Progenitor cell of endocrine pancreas (in vitro differentiated cells): ENCODE measurements at places on chromosomes 5 and 9. TPM values are rescaled to one million over a fixed set of nuclear protein-coding genes. Genes with fewer than 3 reads are reported as not detected.

Gene TMEM161B
- total RNA-seq, result 20.1 and 21.1 TPM in 2 replicates

Gene GOLPH3
- total RNA-seq, result 79.3 and 80.8 TPM in 2 replicates

DNA sequence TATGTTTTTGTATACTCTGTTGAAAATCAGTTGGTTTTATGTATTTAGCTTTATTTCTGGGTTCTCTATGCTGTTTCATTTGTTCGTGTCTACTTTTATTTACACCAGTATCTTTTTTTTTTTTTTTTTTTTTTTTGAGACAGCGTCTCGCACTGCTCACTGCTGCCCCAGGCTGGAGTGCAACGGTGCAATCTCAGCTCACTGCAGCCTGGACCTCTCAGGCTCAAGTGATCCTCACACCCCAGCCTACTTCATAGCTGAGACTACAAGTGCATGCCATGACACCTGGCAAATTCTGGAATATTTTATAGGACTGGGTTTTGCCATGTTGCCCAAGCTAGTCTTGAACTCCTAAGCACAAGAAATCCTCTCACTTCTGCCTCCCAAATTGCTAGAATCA lies 869.4 kb upstream of the CDH6 start:
- no peaks in the 10 kb centered on the region for H3K4me1 ChIP-seq
- no peak overlapping the region for H3K4me3 ChIP-seq
- no peak for DNase-seq
- no peaks in the 10 kb centered on the region for H3K27me3 ChIP-seq
- H3K36me3 ChIP-seq, result no peaks in the 10 kb centered on the region

- no peaks in the 10 kb centered on the region for H3K27me3 ChIP-seq
- H3K4me3 ChIP-seq, result no peak overlapping the region
- H3K4me1 ChIP-seq, result peaks cover 6% of the 10 kb centered on the region
- no peak overlapping the region for H3K27ac ChIP-seq
Measured at GRCh38 chr5:90949469-90950358, 391.1 kb downstream of the ADGRV1 start.

Gene ADAMTSL2
- total RNA-seq, result 0.07 and 0.14 TPM in 2 replicates

DNA sequence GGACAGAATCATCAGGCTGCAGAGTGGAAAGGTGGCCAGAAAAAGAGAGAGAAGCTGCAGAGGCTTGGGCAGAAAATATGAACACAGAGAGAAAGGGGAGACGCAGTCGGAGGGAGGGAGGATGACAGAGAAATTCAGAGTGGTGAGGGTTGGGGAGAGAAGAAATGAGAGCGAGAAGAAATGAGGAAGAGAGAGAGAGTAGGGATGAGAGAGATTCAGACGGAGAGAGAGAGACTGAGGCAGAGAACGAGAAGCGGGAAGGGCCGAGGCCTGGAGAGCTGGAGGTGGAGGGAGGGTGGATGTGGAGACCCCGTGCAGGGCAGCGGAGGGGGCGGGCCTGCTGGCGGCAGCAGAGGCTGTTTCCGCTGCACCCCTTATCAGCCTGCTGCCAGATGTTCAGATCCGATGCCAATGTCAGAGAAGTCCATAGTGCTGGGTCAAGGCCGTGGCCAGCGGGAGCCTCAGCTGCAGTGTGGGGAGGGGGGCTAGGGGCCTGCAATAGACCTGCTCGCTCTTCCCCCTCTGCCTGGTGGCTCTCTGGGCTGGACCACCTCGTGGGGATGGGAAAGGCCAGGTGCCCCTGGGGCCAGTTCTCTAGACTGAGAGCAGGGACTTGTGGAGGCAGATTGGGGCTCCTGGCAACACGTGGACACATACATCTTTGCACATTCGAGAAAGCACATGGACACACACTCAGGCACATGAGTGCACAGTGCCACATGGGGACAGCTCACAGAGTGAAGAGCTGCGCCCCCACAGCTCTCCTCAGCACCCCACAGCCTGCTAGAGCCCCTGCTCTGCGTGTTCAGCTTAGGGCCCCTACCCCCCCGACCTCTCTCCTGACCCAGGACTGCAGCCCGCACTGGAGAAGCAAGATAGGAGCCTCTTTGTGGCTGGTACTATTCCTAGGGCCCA lies 4.9 kb upstream of the NR5A1 start:
- H3K4me3 ChIP-seq, result no peak overlapping the region
- peaks cover 4% of the 10 kb centered on the region for H3K36me3 ChIP-seq
- peak overlapping the region; percentile 35 for H3K27ac ChIP-seq
- H3K4me1 ChIP-seq, result peaks cover 17% of the 10 kb centered on the region
- H3K27me3 ChIP-seq, result peaks cover 2% of the 10 kb centered on the region

- no peak for DNase-seq
- H3K27me3 ChIP-seq, result no peaks in the 10 kb centered on the region
- no peak overlapping the region for H3K4me3 ChIP-seq
- peaks cover 5% of the 10 kb centered on the region for H3K4me1 ChIP-seq
- H3K27ac ChIP-seq, result no peak overlapping the region
- H3K36me3 ChIP-seq, result no peaks in the 10 kb centered on the region
Measured at GRCh38 chr5:98999631-99000030, 70.8 kb upstream of the CHD1 start.

- no peaks in the 10 kb centered on the region for H3K27me3 ChIP-seq
- no peak overlapping the region for H3K4me3 ChIP-seq
- no peak overlapping the region for H3K27ac ChIP-seq
- no peaks in the 10 kb centered on the region for H3K4me1 ChIP-seq
- DNase-seq, result no peak
Measured at GRCh38 chr9:68651280-68651893, 53.7 kb upstream of the PIP5K1B start.

DNA sequence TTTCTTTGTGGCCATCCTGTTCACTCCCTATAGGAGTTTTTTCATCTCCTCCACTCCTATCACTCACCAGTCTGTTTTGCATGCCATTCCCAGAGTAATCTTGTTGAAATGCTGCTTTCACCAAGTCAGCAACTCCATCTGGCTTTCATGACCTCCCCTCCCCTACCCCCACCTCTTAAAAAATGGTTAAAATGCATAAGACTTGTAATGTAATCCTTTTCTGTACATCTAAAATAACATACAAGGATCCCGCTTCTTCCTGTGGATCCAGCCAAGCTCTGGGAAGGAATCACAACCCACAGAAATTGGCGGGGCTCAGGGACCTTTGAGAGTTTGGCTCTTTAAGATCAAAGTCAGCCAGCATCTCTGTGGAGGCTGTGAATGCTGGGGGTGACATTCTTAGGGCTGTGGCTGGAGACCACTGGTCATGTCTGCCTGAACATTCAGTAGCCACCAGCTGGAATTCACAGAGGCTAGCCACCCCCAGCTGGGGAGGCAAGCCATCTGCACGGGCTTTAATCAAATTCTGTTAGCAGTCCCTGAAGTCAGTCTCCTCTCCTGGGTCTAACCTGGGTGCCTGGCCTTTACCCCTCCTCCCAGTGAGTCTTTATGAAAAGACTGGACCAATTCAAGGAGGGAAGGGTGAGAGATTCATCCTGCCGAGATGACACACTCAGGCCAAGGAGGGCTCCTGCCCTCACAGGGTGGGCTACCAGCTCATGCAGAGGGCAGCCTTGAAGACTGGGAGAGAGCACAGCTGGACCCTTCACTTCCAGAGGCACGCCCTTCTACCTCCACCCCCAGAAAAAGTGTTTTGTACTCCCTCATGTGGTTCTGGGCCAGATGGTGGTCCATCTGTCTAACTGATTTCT lies 132.9 kb downstream of the LIFR start:
- no peaks in the 10 kb centered on the region for H3K36me3 ChIP-seq
- H3K27me3 ChIP-seq, result peaks cover 8% of the 10 kb centered on the region

Gene APBB3
- total RNA-seq, result 47.8 and 53.6 TPM in 2 replicates

GRCh38 chr9:137218754-137219271 lies 3.2 kb downstream of the RNF208 start:
- no peak for DNase-seq
- peaks cover 3% of the 10 kb centered on the region for H3K36me3 ChIP-seq
- H3K27ac ChIP-seq, result peak overlapping the region; percentile 92
- H3K4me1 ChIP-seq, result peaks cover 10% of the 10 kb centered on the region

- peaks cover 85% of the 10 kb centered on the region for H3K27me3 ChIP-seq
- H3K36me3 ChIP-seq, result no peaks in the 10 kb centered on the region
- H3K27ac ChIP-seq, result no peak overlapping the region
- H3K4me3 ChIP-seq, result no peak overlapping the region
- peaks cover 10% of the 10 kb centered on the region for H3K4me1 ChIP-seq
- DNase-seq, result no peak
Measured at GRCh38 chr5:88661806-88662207, 221.2 kb downstream of the MEF2C start.
